Amniotic stem cell (primary cell): ENCODE measurements at places on chromosomes 3 and 15.

GRCh38 chr15:101025896-101026631 is 106.9 kb downstream of the LRRK1 start:
- DNase-seq: no peak

DNA sequence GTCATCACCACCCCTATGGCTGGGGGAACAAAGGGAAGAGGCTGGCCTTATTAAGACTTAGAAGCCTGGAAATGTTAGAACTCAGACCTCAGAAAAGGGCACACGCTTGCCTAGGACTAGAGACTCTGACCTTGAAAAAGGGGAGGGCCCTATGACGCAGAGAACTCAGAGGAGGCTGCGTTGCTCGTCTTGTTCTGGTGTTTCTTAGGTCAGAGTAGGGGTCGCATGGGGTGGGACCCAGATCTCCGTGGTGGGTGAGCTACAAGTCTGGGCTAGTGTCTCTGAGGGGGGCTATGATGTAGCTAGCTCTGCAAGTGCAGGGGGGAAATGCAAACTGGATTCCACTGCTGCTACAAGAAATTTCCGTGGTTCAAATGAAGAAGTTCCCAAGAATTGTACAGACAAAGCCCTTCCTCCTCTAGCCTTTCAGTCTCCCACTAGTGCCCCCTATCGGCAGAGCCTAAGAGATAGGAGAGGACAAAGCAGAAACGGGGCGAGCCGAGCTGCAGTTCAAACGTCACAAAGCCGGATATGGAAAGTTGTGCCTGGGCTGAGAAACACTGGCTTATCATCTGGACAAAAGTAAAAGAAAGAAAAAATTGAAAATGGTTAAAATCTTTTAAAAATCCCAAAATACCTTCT is 392.9 kb upstream of the ROBO2 start:
- DNase-seq: no peak

DNA sequence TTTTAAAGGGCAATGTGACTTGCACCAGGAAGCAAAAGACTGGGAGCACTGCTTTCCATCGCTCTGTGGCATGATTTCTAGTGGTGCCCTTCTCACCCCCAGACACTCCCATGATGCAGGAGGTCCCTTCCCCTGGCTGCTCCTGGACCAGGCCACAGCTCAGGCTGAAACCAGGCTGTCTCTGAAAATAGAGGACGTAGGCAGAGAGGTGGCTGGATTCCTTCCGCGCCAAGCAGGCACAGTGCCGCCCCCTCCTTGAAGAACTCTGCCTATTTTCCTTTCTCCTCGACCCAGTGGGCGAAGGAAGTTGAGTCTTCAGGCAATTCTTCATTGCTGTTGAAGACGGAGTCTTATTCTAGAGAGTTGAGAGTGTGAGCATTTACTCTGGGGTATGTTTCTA is 489.4 kb upstream of the TBL1XR1 start:
- no peak for DNase-seq

DNA sequence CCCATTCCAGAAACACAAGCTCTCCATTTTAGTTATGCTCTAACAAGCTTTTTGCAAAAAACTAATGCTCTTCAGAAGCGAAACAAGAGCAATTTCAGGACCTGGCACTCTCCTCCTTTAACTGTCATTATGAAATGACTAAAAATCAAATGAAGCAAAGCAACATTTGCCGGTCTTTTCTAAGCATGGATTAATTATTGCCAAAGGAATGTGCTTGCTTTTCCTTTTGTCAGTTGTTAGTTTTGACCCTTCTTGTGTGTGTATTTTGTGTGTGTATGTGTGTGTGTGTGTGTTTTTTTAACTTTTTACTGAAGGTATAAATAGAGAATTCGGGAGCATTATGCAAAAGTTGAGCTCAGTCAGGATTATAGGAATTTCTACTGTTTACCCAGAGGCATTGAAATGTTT is 509.1 kb downstream of the TUSC7 start:
- no peak for DNase-seq

DNA sequence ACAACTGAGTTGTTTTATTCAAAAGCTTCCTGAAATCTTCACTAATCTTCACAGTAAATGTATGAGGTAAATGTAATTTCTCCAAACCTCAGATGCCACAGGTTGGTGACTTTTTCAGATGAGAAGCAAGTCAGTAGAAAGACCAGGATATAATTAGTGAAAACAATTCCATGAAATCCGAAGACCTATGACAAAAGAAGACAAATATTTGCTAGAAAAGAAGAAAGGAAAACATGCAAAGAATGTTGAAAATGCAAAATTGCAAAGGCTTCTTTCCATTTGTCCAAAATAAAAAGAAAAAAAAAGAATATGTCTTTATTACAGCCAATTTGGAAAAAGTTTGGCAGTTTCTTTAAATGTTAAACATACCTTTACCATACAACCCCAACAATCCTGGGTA is 88.3 kb upstream of the MYRIP start:
- DNase-seq: no peak

DNA sequence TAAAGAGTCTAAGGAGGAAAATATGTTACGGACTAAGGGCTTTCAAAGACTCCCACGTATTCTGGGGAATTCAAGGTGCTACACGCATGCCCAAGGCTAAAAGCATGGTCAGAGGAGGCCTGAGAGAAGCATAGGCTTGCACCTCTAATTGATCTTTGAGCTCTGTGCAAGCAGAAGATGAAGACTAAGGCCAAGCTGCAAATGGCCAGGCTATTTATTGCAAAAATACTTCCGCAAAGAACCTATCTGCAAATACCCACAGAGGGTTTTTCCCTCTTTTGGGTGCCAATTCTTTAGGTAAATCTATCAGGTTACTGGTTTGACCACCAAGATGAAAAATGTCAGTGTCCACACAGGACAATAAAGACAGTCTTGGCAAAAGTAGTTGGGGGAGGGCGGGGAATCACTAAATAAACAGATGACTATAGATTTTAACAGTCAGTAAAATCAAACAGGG is 119.5 kb downstream of the STAG1 start:
- DNase-seq: no peak

DNA sequence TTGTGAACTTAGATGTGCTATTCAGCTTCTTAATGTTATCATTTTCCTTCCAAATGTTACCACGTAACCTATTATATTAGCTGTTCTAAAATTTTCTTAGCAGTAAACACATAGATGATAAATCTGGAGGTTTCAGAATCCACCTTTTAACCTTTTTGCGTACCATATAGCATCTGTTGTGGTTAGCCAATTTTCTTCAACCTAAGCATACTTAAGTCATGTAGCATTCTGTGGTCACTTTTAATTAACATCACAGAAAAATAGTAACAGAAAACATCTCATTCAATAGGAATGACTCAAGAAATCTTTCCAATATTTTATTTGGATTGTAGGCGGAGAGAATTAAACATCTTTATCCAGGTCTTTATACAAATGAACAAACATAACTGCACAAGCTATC is 1465.3 kb upstream of the GBE1 start:
- no peak for DNase-seq

GRCh38 chr3:14946236-14946635 is 1.1 kb upstream of the NR2C2 start:
- no peak for DNase-seq

- no peak for DNase-seq
Observed at GRCh38 chr15:91122296-91122695, 22.2 kb downstream of the SV2B start.
